Left lung (tissue), 14 donors: ENCODE measurements at places on chromosomes 6 and 20. TPM values are rescaled to one million over a fixed set of nuclear protein-coding genes. Genes with fewer than 3 reads are reported as not detected.
A peak's percentile ranks its signal among the peaks of the same experiment; 100 is the strongest.

DNA sequence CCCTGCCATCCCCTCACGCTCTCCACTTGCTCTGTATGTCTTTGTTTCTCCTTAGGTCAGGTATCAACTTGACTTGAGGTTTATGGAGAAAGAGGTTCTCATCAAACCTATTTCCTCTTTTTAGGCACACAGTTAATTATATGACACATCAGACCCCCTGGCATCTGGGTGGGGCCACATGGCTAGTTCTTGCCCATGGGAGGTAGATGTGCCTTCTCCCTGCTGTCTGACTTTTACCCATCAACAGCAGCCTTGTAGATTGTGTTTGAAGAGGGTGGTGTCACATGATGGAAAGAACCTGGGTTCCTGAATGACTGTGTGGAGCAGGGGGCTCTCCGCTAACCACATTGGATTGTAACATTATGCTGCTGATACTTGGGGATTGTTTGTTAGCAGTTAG lies 7.2 kb upstream of the UQCC2 start:
- H3K36me3 ChIP-seq = no peaks in the 10 kb centered on the region
- peaks cover 11% of the 10 kb centered on the region for H3K4me1 ChIP-seq
- no peaks in the 10 kb centered on the region for H3K27me3 ChIP-seq
- no peak overlapping the region for H3K4me3 ChIP-seq
- H3K27ac ChIP-seq = peak overlapping the region; percentile 18

The SEC23B gene
- 72.0 TPM for total RNA-seq

DNA sequence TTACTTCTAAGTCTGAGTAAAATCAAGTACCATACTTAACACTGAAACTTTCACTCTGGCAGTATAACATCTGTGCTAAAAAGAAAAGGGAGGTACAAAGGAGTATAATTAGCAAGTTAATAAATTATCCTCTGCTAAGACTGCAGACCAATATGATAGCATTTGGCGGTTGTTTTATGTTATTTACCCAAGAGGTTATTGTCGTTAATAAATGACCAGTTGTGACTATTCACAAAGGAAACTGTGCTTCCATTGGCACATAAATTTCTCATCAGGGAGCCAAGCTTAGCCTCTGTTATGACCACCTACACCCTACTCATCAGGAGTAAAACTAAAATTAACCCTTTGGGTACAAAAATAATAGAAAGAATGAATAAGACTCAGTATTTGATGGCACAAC lies 86.5 kb downstream of the CRYBG1 start:
- H3K27me3 ChIP-seq = no peaks in the 10 kb centered on the region
- DNase-seq = no peak
- H3K27ac ChIP-seq = no peak overlapping the region
- no peak overlapping the region for H3K4me3 ChIP-seq
- H3K36me3 ChIP-seq = no peaks in the 10 kb centered on the region
- H3K4me1 ChIP-seq = peaks cover 4% of the 10 kb centered on the region

GRCh38 chr6:13614126-13614925 lies 809 bp upstream of the NOL7 start:
- DNase-seq = peak; percentile 59
- H3K4me1 ChIP-seq = peaks cover 22% of the 10 kb centered on the region
- H3K27ac ChIP-seq = peak overlapping the region; percentile 91

- no peaks in the 10 kb centered on the region for H3K27me3 ChIP-seq
- DNase-seq = no peak
These were observed 86.7 kb downstream of the SCML4 start for GRCh38 chr6:107737397-107737793.

The SOBP gene
- 11.1 TPM for total RNA-seq

The LAMP5 gene
- total RNA-seq = 5.3 TPM

DNA sequence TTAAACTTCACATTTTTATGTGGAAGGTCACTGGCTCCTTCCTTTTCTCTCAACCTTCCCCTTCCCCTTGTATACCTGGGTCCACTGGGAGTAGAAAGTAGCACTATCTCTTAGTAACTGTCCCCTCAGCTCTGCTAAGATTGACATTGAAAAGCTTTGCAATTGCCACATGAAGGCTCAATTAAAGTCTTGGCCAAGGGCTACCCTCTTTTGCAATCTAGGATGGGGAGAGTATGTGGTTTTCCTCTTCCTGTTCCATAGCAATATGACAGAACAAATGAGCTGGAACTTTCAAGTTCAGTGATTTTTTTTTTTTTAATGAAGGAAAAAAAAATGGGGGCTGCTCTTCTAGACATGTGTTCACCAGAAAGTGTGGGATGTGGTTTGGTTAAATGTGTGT lies 37.1 kb downstream of the PROKR2 start:
- DNase-seq = no peak
- no peak overlapping the region for H3K4me3 ChIP-seq
- no peaks in the 10 kb centered on the region for H3K27me3 ChIP-seq
- H3K4me1 ChIP-seq = no peaks in the 10 kb centered on the region
- H3K27ac ChIP-seq = no peak overlapping the region

DNA sequence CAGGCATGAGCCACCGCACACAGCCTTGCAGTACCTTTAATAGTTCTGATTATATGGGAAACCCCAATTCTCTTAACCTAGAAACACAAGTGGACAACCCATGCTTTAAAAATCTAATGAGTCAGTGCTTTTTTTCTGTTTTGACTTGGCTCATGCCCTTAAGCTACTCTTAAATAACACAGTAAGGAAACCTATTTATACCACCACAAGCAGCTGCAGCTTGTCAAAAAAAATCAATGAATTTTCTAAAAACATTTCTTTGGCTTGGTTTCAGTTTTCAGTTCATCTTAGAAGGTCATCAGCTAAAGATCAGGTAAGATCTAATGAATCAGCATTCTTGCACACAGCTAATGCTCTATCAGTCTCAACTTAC lies 124.1 kb upstream of the DST start:
- no peak overlapping the region for H3K4me3 ChIP-seq
- H3K27ac ChIP-seq = no peak overlapping the region
- H3K27me3 ChIP-seq = no peaks in the 10 kb centered on the region
